ENCODE measurements at places on chromosomes 12 and 14.

GRCh38 chr12:103273645-103274044 lies 222.1 kb downstream of the C12orf42 start:
- no peak for DNase-seq

- no peak for DNase-seq
These were observed 85.4 kb upstream of the OSBPL8 start for GRCh38 chr12:76644950-76645349.

DNA sequence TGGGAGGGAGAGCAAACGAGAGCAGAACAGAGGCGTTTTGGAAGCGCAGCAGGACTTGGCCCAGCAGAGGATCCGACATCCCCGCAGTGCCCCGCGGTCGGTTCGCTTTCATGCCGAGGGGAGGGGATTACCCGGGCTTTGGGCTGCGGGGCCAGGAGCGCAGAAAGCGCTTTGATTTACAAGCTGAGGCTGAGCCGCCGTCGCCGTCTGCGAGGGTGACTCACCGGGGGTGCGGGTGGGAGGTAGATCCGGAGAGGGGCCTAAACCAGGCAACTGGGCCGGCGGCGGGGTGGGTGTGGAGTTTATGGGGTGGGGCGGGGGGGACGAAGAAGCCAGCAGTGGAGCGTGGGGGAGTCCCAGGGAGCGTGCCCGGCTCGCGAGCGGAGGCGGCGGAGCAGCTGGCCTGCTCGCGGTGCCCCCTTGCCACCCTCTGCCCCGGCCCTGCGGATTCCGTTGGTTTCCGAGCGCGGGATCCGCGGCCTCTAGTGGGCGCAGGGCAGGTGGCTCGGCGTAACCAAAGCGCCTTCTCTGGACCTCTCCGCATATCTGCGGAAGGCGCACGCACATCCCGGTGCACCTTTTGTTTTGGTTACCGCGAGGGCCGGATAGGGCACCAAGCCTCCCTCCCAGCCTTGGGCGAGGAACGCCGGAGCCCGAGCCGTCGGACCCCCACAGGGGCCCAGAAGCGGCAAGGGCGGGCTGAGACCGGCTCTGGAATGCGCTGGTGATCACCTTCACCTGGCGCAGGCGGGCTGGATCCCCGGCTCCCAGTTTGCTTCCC lies 2.6 kb downstream of the SIX4 start:
- peak; percentile 39 for DNase-seq

DNA sequence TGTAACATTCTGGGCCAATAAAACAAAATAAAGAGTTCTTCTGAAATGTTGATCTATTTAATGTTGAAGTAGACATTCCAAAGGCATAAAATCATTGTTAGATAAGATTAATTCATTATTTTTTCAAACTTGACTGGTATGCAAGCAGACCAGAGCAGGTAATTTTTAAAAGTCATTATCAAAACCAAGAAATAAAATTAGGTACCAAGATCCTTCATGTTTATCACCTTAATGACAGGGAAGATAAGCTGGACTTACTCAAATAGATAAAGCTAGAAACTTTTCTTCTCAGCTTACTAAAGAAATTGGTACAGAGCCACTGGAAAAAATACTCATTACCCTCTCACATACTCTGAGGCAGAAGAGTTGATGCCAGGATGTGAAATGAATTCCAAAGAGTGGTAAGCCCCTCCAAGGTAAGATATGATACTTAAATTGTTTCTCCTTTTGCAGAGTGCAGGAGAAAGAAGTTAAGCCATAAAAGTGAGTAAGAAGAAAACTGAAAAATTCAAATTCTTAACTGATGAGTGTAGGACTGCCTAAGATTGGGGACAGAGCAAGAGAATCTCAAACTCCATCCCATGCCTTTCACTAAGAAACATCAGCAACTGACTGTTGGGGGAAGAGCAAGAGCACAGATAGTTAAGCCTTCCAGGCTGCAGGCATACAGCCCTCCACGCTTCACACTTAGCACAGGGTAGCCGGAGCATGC lies 111.9 kb downstream of the SLC41A2 start:
- no peak for DNase-seq

- peak; percentile 24 for DNase-seq
These were observed 84.6 kb downstream of the SETD3 start for GRCh38 chr14:99395909-99396530.

DNA sequence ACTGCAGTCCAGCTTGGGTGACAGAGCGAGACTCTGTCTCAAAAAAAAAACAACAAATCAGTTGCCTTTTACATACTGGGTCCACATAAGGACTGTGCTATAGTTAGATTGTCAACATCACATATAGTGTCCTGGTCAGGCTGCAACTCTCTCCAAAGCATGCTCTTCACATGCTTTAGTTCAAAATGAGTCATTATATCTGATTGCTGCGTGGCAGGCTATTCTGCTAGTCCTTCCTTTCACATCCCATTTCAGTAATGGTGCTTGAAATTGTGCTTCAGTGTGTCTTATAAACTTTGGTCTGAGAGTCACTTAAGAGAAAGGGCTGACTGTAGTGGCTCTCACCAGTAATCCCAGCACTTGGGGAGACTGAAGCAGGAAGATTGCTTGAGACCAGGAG lies 6.9 kb downstream of the LETMD1 start:
- DNase-seq = no peak

DNA sequence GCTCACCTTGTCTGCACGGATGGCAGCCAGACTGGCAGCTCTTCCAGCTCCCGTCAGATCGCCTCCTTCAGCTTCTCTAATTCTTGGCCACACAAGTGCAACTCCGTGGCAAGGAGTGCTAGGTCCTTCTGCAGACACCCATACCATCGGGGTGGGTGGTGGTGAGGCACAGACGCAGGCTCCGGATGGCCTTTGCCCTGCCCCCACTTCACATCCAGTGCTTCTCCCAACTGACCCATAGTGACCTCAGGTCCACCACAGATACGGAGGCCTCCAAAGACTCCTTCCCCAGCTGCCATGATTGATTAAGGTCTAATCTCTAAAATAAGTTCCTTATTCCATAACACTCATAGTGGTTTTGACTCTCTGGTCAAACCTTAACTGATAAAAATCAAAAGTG lies 19.9 kb upstream of the CD27 start:
- no peak for DNase-seq

- no peak for DNase-seq
These were observed 1.2 kb downstream of the ANKRD9 start for GRCh38 chr14:102508410-102508773.

- DNase-seq = no peak
These were observed 71.0 kb downstream of the DAD1 start for GRCh38 chr14:22518073-22518472.

GRCh38 chr12:30072824-30073223 lies 289.1 kb upstream of the TMTC1 start:
- no peak for DNase-seq

- DNase-seq = no peak
These were observed 179.0 kb upstream of the IGF1 start for GRCh38 chr12:102659200-102659911.

- DNase-seq = no peak
These were observed 468.0 kb downstream of the FUT8 start for GRCh38 chr14:65880507-65880906.

- DNase-seq = no peak
These were observed 19.5 kb downstream of the CCDC91 start for GRCh38 chr12:28209782-28210181.

DNA sequence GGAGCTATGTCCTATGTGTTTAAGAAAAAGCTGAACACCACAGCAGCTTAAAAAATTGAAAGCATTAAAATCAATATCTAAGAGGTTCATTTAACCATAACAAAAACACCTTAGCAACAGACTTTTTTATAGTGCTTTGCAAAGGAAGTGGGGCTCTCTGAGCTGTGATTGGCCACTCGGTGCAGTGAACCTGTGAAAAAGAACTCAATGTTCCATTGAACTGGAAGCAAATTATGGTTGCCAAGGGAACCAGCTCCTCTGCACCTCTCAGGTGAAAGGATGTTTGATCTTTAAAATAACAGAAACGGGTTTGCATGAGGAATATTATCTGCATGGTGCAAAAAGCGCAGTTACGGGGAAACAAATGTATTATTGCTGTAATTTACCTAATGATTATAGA lies 149.4 kb downstream of the SNAPC1 start:
- DNase-seq = no peak

- DNase-seq = no peak
These were observed 312.2 kb downstream of the ATXN7L3B start for GRCh38 chr12:74849801-74850200.

DNA sequence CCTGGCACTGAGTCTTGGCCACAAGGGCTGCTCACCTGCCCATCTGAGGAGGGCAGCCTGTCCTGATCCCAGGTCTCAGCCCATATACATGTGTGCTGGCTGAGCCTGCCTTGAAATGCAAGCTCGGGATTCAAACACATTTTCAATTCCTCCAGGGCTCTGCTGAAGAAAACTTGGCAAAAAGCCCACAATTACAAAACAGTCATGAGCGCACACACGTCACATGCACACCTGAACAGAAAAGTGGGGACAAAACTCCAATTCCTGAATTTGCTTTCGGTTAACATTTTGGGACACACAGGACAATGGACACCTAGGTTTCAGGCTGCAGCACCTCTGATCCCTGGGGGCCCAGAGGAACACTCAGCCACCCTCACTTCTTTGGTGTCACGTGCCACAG lies 113.9 kb downstream of the RBM19 start:
- DNase-seq = no peak

GRCh38 chr12:94587266-94588241 lies 62.8 kb downstream of the TMCC3 start:
- DNase-seq = no peak

DNA sequence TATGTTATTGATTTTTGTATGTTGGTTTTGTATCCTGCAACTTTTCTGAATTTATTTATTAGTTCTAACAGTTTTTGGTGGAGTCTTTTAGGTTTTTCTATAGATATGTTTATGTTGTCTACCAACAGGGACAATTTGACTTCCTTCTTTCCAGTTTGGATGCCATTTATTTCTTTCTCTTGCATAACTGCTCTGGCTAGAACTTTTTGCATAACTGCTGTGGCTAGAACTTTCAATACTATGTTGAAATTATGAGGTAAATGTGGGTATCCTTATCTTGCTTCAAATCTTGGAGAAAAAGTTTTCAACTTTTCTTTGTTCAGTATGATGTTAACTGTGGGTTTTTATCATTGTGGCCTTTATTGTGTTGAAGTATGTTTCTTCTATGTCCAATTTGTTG lies 39.9 kb upstream of the PLBD1 start:
- DNase-seq = no peak

DNA sequence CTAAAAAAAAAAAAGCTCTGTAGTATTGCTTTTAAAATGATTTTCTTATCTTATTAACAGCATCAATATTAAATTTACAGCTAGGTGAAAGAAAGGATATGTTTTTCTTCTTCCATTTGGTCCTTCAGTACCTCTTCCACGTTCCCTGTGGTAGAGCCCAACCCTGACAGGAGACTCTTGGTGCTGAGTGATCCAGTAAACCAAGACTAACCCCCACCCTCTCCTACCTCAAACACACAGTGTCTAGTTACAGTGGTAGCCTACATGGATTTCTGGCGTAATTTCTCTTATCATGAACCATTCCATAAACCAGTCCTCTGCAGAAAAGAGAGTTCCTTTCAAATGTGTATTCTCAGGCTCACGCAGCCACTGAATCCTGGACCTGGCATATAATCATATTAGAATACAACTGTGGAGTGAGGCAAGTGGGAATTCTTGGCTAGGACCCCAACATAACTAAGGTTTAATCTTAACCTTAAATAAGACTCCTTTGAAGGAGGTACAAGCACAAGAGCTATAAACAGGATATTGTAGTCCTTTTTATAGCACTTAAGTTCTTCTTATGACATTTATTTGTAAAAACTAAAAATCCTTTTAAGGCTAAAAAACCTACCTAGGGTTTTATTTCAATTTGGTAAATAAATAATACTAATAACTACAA lies 27.1 kb downstream of the TXNRD1 start:
- DNase-seq = no peak

- no peak for DNase-seq
These were observed 464.6 kb downstream of the PCNX1 start for GRCh38 chr14:71371711-71372396.

- no peak for DNase-seq
These were observed 55.2 kb downstream of the SLC38A4 start for GRCh38 chr12:46770501-46771183.

DNA sequence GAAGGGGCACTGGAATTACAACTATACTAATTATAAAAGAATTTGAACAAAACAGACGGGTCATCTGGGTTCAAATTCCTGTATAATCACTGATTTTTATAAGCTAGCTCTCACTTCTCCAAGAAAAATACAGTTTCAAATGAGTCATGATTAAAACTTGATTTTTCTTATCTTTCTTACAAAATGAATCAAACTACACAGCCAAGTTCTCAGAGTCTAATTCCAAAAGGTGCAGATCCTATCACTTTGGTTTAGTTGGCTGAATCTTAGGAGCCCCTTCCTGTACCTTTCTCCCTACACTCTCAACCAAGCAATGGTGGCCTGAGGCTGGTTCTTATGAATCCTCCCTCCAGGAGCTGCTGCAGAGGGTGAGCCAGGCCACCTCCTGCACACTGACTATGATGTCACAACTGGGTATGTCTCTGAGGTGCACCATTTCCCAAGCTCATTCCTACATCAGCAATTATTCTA lies 43.8 kb upstream of the BMP4 start:
- DNase-seq = no peak

GRCh38 chr12:21831791-21832344 lies 57.4 kb upstream of the KCNJ8 start:
- DNase-seq = no peak

- no peak for DNase-seq
These were observed 265.1 kb upstream of the SFSWAP start for GRCh38 chr12:131445795-131446194.

DNA sequence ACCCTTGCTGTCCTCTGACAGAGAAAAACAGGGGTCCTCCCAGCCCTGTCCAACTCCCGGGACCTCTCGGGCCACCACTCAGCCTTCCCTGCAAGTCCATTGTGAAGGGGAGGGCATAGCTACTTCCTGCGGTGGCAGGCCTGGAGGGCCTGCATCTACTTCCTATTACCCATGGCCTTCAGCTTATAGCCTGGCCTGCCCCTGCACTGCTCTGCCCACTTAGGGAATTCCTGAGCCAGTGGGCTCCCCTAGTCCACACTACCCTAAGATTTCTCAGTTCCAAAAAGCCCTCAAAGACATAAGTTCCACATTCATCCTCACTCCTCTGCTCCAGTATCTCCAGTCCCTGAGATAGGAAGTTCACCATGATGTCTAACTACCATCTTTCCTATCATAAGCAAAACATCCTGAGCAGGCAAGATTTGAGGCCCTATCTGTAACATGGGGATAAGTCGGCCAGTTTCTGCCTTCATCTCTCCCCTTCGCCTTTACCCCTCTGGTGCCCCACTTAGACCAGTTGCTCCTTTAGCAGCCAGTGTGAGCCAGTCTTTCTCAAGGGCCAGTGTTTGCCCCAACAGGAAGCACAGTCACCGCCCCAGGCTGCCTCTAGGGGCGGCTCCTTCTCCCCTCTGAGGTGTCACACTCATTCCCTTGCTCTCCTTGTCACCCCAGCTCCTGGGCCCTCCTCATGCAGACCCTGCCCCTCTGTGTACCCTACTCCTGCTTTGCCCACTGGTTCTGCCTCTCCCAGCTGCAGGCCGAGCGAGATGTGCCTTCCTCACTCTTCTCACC lies 10.9 kb downstream of the HDAC7 start:
- DNase-seq = peak; percentile 38

DNA sequence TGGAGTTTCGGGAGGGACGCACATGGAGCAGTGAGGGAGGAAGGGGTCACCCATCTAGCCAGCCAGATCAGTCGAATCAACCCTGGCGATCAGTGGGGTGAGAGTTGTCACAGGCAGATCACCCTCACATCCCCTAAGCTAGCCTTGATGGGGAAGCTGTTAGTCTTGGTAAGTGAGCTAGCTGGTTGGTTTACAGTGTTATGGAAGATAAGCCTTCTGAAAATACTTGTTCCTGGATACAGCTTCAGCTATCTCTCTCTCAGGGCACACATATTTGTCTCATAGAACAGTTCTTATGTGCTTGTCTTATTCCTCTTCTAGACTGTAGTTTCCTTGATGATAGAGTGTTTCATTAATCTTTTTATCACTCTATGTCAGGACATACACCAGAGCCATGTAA lies 26.2 kb upstream of the MANSC4 start:
- no peak for DNase-seq

Data from T-helper 9 cell (primary cell).